RCC 7860 (cell line): ENCODE measurements at places on chromosomes 11 and 22.
A peak's percentile ranks its signal among the peaks of the same experiment; 100 is the strongest.

DNA sequence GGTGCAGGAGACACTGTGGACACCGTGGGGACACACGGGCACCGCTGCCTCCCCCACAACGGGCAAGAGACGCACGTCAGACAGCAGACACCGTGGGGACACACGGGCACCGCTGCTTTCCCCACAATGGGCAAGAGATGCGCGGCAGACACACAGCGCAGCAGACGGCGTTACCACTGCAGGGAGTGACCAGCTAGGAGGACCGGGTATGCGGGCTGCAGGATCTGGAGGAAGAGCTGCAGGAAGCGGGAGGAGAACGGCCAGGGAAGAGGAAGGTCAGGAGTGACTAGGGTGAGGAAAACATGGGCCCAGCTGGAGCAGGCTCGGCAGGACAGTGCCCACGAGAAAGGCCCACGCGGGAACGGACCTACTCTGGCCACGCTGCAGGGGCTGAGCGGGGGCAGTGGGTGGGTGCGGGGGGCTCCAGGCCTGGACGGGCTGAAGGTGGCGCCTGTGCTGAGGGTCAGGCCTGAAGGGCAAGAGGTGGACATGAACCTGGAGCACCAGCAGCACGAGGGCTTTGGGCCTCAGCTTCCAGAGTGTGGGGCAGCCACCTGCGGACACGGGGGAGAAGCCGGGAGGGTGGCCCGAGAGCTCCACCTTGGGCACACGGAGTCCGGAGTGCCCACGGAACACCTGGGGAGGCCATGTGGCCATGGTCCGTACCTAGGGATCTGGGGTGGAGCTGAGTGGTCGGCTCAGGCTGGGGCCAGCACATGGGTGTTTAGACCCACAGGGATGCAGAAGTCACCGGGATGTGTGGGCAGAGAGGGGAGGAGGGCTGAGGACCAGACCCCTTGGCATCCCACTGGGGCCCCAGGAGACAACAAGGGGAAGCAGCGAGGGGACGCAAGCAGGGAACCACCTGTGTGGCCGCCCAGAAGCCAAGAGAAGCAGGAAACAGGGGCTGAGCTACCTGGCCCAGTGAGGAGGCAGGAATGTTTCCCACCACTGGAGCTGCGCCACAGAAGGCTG is 16.5 kb downstream of the TOLLIP start:
- no peak for DNase-seq

DNA sequence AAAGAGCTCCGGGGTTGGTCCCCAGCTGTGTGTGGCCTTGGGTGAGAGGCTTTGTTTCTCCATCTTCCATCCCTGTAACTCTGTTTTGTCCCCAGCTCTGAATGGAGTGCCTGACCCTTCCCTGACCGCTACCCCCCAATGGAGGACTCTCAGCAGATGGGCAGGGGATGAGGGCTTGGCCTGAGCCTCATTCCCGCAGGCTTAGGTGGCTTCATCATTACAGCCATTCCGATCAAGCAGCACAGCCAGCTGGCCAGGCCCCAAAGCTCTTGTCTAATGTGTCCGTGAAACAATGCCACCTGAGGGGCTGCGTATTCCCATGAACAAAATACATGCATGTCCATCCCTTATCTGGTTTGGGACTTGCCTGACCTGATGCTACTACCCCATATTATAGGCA is 3.9 kb upstream of the CDC42EP2 start:
- no peak for DNase-seq

- peak; percentile 76 for DNase-seq
Measured at GRCh38 chr11:92269021-92269420, 44.4 kb downstream of the FAT3 start.

GRCh38 chr11:36657610-36658267 is 59.7 kb upstream of the RAG2 start:
- no peak for DNase-seq

DNA sequence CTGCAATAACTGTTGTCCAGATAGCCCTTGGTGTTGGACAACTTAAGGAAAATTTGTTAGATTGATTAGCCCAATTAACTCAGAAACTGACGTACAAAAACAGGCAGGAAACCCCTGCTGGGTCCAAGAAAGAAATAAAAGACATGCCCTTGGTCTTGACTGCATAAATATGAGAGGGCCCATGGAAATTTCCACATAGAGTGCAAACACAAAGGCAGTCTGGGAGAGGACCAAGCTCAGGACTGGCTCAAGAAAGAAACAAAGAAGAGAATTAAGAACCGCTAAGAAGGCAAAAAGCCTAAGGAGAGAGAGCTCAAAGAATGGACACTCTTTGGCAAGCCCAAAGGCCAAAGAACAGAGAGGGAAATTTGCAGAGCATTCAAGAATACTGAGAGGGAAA is 1243.9 kb downstream of the LRRC4C start:
- DNase-seq: no peak

GRCh38 chr11:122832721-122833470 is 5.4 kb upstream of the CRTAM start:
- DNase-seq: no peak

GRCh38 chr22:30445438-30446145 is 20.0 kb downstream of the MTFP1 start:
- DNase-seq: peak; percentile 21

DNA sequence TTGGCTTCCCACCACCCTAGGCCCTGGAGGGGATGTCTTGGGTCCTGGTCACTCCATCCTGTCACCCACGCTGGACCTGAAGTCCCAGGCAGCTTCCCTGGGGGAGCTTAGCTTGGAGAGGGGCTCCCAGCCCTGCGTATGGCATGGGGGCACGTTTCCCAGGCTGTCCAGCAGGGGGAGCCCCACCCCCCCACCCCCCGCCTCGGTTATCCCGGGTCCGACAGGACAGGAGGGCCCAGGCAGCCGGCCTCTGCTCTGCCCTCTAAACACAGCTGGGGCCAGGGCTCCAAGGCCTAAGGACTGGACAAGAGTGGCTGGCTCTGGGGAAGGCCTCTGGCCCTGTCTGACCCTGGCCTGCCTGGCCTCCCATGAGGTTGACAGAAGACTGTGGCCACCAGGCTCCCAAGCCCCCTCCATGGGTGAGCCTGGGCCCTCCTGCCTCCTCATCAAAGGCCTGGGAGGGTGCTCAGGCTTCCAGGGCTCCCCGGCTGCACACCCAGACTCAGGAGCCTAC is 104.8 kb downstream of the NECTIN1 start:
- DNase-seq: no peak

- DNase-seq: no peak
Measured at GRCh38 chr11:101577461-101577860, 6.3 kb downstream of the TRPC6 start.

- DNase-seq: peak; percentile 11
Measured at GRCh38 chr22:32539631-32540421, 65.2 kb downstream of the FBXO7 start.

DNA sequence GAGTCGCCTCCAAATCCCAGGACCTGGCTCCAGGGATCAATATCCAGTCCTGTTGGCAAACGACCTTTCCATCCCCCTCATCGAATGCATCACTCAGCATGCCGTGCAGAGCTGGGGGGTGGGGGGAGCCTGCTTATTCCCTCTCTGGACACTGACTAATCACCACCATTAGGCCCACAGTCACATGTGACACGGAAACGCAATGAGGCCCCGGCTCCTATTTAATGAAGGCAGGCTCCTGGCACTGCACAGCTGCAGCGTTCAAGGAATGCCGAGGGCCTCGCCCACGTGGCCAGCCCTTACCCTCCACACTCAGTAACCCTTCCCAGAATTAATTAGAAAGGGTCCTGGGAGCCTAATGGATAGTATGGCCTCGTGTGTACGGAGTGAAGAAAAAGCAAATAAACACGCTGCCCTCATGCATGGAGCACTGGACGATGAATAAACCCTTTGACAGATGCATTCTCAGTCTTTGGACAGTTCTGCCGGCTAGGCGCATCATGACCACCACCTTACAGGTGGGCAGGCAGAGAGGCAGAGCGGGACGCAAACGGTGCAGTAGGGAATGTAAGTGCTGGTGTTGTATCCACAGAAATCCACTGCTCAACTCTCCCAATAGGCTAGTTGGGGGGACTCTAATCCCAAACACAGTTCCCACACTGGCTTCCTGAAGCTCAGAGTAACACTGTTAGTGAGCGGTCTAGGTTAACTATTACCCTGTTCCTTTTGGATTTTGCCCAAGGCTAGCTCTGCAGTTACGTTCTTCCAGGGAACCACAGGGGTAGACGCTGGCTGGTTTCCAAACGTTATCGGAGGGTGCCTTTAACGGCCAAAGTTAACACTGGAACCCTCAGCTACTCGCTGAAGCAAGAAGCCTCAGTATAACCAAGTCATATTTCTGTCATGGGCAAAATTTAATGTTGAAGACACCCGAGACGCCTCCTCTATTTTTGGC is 490.1 kb downstream of the OPCML start:
- DNase-seq: no peak

GRCh38 chr11:71998649-71999310 is at the start of gene IL18BP:
IL18BP (plus strand) TSS chr11:71998909; CDS start chr11:71999985, 1,076 bp downstream.
- no peak for DNase-seq

DNA sequence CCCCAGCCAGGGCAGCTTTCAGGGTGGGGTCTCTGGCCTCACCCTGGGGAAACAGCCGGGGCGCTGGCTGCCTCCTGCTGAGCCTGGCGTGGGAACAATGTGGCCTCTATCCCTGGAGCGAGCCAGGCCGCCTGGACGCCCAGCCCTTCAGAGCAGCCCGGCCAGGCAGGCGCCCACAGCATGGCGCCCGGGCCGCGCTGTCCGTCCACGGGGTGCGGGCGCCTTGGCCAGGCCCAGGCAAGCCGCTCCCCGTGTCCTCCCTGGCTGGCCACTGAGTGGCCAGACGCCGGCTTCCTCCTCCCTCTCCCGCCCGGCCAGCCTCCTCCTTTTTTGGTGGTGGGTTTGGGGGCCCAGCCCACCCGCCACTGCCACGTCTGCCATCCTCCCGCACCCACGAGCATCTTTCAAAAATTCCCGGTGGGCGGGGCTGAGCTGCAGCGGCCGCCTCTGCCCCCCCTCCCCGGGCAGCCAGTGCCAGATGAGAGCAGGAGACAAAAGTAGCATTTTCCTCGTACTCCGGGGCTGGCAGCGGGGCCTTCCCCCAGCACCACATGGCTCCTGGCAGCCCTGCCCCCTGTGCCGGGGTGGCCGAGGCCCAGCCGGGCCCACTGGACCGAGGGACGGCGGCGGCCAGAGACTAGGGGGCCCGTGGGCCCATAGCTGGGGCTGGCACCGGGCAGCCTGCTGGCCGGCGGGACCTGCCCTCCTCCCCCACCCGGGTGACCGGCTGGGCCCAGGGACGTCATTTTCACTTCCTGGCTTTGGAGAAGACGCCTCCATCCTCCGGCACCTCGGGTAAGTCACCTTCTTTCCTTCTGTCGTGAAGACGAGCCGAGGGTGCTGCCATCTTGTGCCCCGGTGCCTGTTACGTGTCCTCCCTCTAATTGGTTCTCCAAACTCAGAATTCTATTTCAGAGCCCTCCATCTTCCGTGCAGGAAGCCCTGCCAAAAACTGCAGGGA is 70.2 kb upstream of the PPARA start:
- peak; percentile 92 for DNase-seq

- peak; percentile 5 for DNase-seq
Measured at GRCh38 chr11:61532134-61533038, 23.8 kb downstream of the LRRC10B start.

- DNase-seq: no peak
Measured at GRCh38 chr11:74380746-74381439, 17.3 kb downstream of the PGM2L1 start.

- no peak for DNase-seq
Measured at GRCh38 chr11:76677458-76677765, 6.9 kb upstream of the LRRC32 start.

DNA sequence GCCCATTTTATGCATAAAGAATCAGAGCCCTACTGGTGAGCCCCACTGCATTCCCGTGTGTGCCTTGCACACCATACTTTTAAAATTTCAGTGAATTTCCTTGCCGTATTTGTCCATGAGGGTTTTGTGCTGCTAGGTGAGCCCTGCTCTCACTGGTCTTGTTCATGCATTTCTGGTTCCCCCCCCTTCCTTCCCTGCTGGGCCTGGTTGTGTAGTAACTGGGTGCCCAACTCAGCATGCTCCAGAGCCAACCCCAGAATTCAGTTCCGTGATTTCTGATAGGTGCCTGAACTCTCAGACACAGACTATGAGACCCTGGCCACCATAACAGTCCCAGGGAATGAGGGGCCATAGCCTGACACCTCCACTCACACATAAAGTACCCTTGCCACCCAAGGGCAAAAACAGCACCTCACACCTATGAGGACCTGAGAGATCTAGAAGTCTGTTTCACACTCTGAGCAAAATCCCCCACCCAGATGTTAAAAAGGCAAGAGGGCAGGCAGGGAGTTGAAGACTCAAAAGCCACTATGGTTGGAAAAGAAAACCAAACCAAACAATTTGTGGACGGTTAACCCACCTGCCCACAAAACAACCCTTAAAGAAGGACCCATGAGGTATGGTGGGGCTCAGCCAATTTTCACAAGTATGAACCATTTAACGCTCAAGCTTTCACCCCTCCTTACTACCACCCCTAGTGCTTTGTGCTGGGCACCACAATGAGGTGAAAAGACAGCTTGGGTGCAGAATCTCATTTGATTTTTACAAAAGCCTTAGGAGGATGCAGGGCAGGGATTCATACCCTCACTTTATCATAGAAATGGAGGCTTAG is 16.8 kb upstream of the IL10RA start:
- no peak for DNase-seq

DNA sequence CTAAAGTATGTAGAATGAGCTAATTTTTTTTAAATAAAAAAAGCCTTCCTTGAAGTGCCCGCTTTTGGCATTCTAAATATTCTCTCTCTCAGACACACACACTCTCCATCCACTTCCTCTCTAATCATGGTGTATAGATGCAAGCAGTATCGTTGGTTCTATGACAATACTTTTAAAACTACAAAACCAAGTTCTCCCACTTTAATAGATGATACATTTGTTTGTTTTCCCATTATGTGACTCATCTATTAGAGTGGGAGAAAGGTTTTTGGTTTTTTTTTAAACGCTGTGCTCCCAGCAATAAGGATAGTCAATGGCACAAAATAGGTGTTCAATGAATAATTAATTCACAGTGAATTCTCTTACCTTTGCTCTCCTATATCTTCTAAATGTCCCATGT is 44.6 kb downstream of the FZD4 start:
- no peak for DNase-seq
